ENCODE measurements at places on chromosomes 6 and 20.
A peak's percentile ranks its signal among the peaks of the same experiment; 100 is the strongest.

DNA sequence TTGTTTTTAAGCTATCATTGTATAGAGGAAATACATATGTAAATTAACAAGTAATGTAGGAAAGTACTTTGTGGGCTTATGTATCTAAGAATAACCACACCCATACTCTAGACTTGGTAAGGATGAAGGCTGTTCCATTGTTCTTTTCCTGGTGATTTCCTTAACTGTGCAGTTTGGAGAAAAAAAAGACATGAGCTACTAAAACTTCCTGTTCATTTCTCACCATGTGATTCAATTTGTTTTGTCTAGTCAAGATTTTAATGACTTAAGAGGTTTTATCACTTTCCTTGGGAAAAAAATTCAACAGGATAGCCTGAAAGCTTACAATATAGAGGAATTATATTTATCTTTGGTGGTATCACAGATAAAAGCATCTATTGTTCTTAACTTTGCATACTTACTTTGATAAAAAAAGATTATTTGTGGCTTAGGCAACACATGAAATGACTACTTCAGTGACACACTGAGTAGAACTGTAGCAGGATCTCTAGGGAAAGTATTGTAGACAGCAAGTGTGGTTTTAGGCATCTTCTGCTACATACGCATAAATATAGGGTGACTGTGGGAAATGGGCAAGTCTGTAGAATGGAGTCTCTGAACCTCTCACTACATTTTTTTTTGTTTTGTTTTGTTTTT is 80.3 kb downstream of the GJA1 start:
- no peak for DNase-seq

DNA sequence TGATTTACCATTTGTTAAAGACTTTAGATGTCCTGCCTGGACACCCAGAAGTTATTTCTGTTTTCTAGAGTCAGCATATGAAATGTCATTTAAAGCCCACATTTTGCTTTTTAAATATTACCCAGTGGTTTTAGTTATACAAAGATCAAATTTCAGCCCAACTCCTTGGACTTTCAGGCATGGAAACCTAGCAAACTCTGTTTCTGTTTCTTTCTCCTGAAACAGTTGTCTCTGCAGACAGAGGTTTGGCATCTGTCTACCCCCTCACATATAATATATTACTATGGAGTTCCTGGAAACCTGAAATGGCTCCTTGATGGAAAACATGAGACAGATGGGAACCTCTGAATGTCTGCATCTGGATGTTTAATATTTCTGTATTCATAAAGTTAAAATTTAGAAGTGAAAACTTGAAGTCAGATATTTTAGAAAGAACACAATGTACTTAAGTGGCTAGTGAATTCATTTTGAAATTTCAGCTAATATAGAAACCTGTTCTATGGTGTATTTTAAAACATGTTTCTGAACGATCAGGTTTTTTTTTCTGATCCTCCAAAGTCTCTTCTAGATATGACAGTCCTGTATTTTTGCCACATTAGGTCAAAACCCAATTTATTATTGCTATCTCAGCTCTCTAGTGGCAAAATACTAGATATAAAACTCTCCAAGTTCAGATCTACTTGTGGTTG is 743.3 kb downstream of the CD109 start:
- DNase-seq, result peak; percentile 30

DNA sequence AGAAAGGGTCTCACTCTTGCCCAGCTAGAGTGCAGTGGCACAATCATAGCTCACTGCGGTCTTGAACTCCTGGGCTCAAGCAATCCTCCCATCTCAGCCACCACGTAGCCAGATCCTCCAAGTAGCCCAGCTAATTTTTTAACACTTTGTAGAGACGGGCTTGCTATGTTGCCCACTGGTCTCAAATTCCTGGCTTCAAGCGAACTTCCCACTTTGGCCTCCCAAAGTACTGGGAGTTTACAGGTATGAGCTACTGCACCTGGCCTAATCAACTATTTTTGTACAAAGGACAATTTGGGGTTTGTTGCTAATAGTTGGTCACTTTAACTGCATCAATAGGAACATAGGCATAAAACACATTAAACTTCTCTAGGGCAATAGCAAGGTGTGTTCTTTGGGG is 29.9 kb upstream of the SYNCRIP start:
- DNase-seq, result no peak

- DNase-seq, result no peak
Observed at GRCh38 chr6:6210994-6211393, 109.5 kb downstream of the F13A1 start.

- no peak for DNase-seq
Observed at GRCh38 chr6:42254505-42254904, 36.8 kb upstream of the MRPS10 start.

DNA sequence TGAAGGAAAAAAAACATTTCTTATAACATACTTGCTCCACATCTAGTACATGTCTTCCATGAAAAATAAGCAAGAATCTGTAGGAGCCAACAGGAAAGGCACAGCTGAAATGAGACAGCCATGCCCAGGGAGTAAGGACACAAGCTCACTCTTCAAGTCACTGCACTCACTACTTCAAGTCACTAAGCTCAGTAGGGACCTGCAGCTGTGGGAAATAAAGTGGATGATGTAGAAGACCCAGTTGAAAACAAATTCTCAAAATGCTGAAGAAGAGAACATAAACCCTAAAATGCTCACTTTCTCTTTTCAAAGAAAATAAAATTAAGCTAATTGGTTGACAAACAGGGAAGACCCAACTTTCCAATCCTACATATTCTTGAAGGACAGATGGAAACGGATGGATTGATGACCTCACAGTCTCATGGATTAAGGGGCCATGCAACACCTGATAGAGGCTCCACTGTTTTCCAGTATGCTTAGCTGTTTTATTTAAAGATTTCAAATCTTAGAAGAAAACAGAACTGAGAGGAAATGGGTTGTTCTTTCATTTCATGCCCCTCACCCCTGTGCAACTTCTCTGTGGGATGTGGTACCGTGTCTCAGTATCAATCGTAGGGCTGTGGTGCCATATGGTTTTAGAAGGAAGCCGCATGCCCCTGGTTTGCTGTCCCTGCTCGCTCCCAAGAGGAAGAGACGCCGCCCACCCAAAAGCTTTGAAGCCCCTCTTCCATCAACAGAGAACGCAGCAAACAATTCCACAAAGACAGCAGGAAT is 133.3 kb downstream of the WDR27 start:
- DNase-seq, result no peak

GRCh38 chr20:24730750-24731149 is 218.3 kb upstream of the CST7 start:
- no peak for DNase-seq

DNA sequence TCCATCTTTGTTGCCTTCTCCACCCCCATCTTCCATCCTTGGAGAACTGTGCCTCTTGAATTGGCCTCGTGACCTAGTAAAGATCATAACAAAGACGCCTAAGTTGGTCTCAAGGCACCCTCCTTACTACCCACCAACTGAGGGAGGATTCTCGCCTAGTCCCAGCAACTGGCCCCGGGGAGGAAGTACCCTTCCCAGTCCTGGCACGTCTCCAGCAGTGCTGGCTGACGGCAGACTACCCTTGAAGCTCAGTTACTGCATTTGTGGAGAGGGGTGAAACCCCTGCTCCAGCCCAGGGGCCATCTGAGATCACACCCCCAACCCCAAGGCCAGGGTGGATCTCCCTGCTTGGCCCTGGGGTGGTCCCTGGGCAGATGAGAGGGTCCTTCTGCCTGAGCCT is 2.1 kb upstream of the OSBPL2 start:
- no peak for DNase-seq
